ENCODE measurements at places on chromosomes 4 and X.
A peak's percentile ranks its signal among the peaks of the same experiment; 100 is the strongest.

- DNase-seq: no peak
These were observed 355.4 kb upstream of the CPEB2 start for GRCh38 chr4:14646831-14647230.

GRCh38 chr4:181259081-181259709, 984.0 kb upstream of the TENM3 start:
- no peak for DNase-seq

DNA sequence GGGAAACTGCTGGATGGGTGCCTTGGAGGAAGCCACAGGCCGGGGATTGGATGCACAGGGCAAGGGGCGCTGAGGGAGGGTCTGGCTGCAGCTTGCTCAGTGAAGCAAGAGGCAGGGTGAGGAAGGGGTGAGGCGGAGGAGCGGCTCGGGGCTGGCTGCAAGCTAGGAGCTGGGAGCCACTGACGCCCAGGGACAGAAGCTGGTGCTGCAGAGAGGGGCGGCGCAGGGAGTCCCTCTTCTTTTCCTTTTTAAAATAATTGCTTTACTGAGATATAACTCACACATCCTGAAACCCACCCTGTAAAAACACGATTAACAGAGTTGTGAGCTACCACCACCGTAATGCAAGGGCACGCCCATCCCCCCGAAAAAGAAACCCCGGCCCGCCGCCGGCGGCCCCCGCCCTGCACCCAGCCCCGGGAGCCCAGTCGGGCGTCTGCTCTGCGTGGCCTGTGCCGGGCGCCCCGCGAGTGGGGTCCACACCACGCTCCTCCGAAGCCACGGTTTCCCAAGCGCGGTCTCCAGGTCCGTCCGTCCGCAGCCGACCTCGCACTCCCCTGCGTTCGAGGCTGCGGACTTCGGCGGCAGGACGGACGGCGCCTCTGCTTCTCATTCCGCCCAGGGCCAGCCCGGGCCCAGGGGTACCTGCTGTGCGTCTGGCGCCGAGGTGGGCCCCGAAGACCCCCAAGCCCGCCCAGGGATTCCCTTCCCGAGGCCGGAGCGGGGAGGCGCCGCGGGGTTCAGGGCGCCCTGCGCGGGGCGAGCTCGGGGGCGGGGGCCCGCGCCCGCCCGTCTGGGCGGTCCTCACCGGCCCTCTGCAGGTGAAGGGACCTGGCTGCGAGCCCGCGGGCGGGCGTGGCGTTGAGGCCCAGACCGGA, 866 bp upstream of the UVSSA start:
- no peak for DNase-seq

GRCh38 chr4:180031330-180031729, 2211.9 kb upstream of the TENM3 start:
- DNase-seq: no peak

DNA sequence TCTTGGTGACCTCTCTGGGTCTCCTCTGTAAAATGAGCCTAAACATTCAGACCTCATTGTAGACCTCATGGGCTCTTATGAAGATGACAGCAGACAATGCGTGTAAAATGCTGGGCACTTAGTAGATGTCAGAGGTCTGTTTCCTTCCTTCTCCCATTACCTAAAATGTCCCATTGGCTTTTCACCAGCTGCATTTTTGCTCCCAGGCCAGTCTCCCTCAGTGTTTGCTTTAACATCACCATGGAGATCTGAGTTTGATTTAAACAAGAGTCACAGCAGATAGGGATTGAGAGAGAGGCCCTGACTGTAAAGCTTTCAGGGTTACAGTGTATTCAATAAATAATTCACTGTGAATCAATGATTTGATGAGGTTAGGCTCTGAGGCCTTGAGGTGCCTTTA, 24.3 kb downstream of the PSAPL1 start:
- DNase-seq: no peak

- DNase-seq: no peak
These were observed 15.1 kb upstream of the UGT2B17 start for GRCh38 chr4:68591204-68591603.

DNA sequence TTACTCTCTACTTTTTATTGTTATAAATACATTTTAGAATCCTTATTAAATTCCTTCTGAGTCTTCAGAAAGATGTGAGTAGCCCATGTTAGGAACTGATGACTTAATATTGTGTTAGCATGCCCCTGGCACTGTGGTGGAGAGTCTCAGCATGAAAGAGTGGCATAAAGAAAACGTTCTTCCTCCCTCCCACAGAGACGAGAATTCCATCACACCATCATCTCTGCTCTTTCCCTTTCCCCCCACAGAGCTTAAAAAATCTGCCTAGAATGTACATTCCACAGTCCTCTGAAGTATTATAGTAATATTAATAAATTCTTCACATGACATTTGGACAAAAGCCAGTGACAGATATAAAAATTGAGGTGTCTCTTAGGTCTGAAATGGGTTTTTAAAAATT, 117.8 kb upstream of the DKK2 start:
- peak; percentile 35 for DNase-seq

DNA sequence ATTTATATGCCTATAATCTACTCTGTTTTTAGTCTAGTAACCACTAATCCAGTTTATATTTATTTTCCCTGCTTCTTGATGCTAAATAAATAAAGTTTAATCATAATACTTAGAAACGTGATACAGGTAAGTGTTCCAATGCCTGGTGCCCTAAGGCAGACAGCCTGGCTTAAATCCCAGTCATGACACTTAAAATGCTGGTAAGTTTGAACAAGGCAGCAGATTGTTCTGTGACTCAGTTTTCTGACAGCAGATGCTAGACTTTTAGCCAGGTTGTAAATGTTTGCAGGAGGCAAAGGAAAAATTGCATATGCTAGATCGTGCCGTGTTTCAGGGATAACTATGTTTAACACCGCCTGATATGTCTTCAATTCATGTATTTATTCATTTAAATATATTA, 2661.6 kb downstream of the PCDH7 start:
- no peak for DNase-seq

- no peak for DNase-seq
These were observed 40.8 kb downstream of the MGARP start for GRCh38 chr4:139239127-139239772.

DNA sequence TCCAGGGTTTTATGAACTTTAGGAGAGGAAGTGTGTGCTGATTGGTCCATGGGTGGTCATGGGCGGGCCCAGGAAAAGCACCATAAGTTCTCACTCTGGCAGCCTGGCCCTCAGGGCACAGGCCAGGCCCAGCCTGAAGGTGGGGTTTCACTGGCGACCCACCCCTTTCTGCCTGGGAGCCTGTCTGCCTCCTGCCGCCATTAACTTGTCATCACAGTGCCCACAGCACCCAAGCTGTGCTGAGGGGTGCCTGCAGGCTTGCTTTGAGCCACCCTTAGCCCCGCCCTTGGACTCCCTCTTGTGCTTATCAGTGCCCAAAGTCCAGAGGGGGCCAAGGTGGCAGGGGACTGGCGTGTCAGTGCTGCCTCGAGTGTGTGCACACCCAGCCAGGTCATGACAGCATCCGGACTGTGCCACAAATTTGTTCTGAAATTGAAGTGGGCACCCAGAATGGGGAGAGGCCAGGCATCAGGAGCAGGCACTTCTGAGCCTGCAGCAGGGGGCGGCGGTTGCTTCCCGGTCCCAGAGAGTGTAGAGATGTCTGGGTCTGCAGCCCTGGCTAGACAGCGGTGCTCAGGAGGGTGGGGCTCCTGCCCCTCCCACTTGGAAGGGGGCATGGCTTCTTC, 455.6 kb downstream of the TMA16 start:
- no peak for DNase-seq

DNA sequence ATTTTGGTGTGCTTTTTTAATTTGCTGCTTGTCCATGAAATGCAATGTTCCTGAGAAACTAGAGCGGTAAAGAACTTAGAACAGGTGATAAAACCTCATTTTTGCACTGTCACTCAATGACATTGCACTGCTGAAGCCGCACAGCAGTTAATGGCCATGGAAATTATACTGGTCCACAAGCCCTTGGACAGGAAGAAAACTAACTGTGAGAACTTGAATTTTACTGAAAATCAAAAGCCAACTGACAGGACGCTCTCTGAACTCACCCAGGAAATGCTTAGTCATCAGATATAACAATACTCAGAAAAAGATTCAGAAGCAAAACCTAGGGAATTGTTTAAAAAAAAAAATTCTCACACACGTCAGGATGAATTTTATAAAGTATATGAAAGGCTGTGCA, 246.4 kb upstream of the SLC7A11 start:
- DNase-seq: no peak

DNA sequence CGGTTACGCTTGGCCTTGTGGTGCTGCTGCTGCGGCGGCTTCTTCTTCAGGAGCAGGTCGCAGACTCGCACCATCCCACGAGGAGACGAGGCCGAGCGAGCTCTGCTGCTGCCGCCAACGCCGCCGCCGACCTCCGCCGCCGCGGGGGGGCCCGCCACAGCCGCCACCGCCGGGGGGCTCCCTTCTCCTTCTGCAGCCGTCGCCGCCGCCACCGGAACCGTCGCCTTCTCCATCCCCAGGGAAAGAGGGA, 237 bp downstream of the ANKRD17 start:
- DNase-seq: no peak

GRCh38 chrX:107708762-107709161, 66.8 kb downstream of the TSC22D3 start:
- DNase-seq: no peak

DNA sequence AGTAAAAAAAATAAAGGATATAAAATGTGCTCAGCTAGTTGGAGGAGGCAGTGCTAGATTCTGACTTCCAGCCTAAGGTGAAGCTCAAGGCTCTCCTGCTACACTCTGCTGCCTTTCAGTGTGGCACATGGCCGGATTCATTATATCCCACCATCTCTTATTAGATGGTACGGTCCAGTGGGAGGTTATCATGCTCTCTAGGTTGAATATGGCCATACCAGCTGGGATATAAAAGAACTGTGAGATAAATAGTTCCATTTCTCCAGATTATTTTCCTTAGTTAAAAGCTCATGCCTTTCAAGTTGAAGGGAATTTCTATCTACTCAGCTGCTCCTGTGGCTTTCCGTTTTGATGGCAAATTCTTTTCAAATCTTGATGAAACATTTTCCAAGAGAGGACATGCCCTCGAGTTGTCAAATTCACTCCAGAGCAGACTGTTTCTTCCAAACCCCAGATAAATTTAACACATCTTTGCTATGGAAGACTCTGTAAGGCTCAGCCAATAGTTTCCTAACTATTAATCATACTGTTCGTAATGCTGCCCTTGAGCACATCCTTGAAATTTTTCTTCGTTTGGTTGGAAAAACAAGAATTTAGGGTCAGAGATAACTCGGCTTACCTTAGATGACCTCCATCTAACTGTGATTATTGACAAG, 2.2 kb upstream of the MGARP start:
- no peak for DNase-seq

DNA sequence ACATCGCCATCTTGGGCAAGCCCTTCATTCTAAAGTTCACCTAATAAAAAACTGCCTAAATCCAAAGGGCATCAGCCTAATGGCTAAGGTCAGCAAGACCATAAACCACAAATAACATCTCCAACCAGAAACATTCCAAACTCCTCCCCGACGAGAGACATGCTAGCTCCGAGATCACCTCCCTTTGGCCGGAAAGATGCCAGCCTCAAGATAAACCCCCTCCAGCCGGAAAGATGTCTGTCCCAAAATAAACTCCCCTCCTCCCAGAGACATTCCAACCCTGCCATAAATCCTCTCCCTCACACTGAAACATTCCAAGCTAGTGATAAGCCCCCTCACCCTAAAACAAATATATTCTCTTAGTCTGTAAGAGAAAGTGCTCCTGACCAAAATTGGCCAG, 13.3 kb upstream of the DYNLT3 start:
- no peak for DNase-seq

GRCh38 chrX:42269186-42269585, 345.8 kb upstream of the CASK start:
- no peak for DNase-seq

DNA sequence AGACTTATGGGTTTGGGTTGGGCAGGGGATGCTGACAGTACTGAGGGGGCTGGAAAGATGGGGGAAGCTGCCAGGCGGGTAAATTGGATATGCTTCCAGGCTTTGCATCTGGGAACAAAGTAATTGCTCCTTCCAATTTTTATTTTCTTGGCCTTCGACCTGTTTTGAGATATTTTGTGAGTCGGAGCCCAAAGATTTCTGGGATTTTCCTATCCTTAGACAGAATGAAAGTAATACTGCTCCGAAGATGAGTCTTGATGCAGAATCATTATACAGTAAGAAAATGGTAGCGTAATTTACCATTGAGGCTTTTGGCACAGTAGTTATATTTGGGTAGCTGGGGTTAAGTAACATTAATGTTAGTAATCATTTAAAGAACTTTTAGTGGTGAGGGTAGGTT, 1.4 kb downstream of the SMARCA5 start:
- DNase-seq: no peak

DNA sequence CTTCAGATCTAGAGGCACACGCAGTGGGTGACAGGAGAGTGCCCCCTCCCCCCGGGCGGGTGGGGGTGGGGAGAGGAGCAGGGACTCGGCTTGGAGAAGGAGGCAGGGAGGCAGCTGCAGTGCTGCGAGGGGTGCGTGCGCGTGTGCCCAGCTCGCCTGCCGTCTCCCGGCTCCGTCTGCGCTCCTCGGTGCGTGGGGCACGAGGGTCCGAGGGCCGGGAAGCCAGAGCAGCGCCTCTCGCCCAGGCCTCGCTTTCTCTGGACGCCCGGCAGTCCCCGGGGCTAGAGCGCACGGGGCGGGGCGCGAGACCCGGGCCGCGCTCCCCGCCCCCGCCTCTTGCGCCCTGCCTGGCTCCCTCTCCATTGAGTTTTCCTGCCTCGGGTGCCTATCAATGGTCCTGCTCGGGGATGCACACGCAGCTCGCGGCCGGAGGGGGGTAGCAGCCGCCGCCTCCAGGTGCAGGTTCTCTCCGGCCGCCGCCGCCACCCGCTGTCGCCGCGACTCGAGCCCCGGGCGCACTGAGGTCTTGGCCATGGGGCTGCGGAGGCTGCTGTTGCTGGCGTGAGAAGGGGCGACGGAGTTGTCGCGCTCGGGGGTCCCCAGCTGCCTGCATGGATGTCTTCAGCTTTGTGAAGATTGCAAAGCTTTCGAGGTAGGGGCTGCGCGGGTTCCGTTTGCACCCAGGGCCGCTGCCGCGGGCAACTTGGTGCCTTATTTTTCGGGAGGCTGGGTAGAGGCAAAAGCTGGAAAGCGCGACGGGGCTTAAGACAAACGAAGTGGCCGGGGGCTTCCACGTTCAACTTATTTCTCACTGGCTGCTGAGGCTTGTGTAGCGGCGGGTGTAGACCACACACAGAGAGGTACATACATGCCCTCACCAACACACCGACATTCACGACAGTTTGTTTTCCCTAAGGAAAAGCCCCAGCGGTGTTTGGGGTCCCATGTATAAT, at the start of gene FRMPD4:
Gene FRMPD4, plus strand, starts transcription at position 113 of the 953 bp plus-strand sequence. Its CDS starts 499 bp downstream, at position 612.
- no peak for DNase-seq

DNA sequence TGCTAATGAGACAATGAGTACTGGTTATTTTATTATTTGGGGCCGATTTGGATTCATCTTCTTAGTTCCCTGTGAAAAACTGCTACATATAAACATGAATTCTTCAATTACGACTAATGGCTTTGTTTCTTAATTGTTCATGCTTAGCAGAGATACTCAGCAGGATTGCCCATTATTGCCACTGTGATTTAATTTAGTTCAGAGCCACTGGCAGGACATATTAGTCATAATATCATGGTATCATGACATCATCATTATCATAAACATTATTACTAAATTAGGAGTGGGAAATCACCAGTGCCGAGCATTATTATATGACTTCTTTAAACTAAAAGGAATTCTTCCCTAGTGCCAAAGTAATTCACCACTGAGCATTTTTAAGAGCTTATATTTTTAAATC, 201.4 kb downstream of the SPOCK3 start:
- no peak for DNase-seq
